ELR (cell line): ENCODE measurements at places on chromosomes 3 and 15.

DNA sequence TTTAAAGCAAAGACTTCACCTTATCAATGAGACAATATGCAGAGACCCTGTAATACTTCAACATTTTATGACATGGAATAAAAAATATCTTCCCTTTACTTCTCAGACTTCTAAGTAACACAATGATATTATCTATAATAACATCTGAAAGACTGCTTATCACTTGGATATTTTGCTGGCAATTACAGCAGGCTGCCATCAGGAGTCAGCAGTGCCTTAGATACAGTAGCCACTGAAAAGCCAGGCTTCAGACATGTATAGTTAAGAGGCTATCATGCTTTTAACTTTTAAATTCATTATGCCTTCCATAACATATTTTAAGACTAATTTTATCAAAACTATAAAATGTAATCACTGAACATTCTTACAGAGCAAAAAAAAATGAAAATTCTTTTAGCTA, 227.5 kb downstream of the NEK10 start:
- DNase-seq = peak; percentile 27

DNA sequence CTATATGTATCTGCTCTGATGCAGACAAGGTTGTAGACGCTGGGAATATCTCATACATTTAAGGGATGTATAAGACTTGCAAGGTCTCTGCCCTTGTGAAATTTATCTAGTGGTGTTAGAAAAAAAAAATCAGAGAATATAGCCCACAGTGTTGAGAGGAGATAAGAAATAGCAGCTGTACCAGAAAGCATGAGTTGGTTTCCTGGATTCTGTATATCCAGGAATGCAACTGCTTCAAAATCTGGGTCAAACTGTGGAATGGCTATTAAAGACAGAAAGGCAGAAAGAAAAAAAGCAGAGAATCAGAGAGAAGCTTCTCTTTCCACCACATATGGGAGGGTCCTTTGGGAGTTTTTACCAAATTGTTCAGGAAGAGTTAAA, 1.5 kb upstream of the TMEM212 start:
- DNase-seq = no peak

GRCh38 chr15:78995921-78996893, 51.4 kb upstream of the CTSH start:
- DNase-seq = no peak

- no peak for DNase-seq
Measured at GRCh38 chr3:169809230-169809795, 3.4 kb upstream of the LRRIQ4 start.

DNA sequence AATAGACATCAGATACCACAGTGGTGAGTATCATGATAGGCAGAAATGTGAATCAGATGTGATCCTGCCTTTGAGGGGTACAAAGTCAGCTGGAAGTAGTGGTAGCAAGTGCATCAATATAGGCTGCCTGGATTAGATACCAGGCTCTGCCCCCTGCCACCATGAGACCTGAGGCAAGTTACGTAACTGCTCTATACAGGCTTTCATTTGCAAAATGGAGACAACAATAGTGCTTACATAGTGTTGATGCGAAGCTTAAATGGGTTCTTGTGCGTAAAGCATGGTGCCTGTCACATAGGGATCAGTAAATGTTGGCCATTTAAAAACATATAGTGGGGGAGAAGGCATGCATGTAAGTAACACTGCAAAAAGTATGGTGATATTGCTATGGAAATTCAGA, 158.0 kb downstream of the RYR3 start:
- no peak for DNase-seq

- no peak for DNase-seq
Measured at GRCh38 chr3:178169421-178169820, 366.8 kb upstream of the KCNMB2 start.

- no peak for DNase-seq
Measured at GRCh38 chr15:100075229-100075628, 266.5 kb downstream of the ADAMTS17 start.

DNA sequence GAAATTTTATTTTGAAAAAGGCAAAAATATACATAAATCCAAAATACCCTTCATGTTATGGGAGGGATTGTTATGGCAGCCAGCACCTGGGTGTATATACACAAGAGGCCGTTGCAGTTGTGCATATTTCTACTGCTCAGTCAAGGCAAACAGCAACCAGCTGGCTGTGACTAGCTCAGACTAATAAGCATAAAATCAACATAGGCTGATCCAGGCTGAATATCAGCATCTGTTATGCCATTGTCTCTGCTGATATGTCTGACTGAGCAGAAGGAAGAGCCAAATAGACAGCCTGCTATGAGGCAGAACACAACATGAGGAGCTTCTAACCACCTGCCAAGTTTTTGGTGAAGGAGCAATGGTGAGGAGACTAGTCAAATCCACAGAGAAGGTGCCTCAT, 457.5 kb upstream of the ALCAM start:
- DNase-seq = peak; percentile 83

DNA sequence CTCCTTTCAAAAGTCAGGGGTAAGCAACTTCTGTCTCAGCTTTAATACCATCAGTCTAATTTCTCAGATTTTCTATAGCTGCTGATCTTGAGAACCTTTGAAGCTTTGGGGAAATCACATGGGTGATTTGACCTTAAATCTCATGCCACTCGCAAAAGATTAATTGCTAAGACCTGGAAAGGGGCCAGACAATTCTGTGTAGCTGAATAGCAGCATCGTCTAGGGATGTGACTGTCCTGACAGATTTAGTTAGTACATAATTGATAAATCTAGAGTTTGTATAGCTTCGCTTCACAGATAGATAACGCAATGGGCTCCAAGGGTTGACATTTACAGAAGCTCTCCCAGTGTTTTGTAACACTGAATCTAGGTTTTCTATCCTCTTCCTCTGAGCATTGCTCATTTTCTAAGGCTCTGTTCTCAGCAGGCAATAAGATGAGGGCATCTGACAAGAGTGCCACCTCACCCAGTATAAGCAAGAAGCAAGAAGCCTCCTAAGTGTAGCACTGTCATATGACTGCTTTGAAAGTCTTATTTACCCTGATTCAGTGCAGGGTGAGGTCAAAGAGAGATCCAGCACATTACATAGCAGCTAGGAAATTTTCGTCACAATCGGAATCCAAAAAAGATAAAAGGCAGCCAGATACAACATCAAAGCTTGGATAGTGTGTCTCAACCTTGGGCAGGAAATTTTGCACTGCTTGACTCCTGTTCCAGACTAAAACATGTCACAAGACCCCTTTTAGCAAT, 47.7 kb upstream of the DUT start:
- no peak for DNase-seq

DNA sequence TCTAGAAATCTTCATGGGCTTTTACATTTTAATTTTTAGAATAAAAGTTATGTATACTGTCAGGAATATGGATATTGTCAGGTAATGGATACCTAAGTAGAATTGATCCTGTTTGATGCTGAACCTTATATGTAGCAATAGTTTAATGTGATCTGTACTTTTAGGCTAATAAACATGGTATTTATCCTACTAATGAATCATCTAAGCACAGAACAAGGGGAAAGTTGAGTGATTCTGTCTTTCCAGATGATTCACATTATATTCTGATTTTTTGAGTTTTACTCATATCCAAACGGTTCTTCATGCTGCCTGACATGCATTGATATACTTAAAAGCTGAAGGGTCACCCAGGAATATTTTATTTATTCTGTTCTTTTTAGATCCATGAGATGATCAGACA, 34.5 kb downstream of the FANCI start:
- DNase-seq = peak; percentile 32

- no peak for DNase-seq
Measured at GRCh38 chr3:184005941-184006507, 11.7 kb downstream of the ABCC5 start.

DNA sequence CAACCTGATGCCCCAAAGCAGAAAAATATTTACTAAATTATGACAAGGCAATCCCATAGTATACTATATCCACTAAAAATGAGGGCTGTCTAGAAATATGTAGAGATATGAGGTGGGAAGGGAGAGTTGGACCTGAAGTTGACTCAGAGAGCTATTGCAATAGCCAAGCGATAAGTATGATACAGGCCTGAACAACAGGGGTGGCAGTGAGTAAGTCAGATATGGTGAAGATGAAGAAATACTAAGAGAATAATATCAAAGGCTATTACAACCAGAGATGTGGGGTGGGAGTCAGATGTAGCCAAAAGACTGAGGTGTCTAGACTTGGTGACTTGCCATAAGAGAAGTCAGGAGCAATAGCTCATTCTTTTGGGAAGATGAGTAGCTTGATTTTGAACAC, 9.2 kb downstream of the HSPBAP1 start:
- DNase-seq = peak; percentile 69

- DNase-seq = peak; percentile 45
Measured at GRCh38 chr3:141050576-141051442, at the start of gene SPSB4. SPSB4 (plus strand) TSS chr3:141051347; CDS start chr3:141066105, 14,758 bp downstream.

DNA sequence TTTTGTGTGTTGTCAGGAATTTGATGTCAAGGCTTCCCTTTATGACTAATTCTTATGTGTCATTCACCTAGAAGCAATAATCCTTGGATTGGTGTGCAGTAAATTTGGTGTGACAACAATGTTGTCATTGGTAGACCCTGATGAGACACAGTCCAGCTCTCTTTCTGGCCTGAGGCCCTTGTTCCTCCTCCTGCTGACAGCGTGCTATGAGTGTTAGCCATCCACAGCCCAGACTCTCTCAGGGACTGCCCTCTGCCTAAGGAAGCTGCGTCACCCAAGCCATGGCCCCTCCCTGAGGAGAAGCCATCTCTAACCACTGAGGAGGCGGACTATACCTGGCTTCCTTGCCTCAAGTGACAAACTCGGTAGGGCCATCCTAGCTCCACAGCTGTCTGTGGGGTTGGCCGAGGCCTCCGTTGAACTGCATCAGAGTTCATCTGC, 13.3 kb upstream of the TM4SF1 start:
- DNase-seq = peak; percentile 95

DNA sequence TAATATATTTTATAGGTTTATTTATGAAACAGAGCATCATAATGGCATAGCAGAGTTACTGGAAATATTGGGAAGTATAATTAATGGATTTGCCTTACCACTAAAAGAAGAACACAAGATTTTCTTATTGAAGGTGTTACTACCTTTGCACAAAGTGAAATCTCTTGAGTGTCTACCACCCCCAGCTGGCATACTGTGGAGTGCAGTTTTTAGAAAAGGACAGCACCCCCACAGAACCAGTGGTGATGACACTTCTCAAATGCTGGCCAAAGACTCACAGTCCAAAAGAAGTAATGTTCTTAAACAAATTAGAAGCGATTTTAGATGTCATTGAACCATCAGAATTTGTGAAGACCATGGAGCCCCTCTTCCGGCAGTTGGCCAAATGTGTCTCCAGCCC, 58.1 kb downstream of the DNAH1 start:
- DNase-seq = peak; percentile 9

DNA sequence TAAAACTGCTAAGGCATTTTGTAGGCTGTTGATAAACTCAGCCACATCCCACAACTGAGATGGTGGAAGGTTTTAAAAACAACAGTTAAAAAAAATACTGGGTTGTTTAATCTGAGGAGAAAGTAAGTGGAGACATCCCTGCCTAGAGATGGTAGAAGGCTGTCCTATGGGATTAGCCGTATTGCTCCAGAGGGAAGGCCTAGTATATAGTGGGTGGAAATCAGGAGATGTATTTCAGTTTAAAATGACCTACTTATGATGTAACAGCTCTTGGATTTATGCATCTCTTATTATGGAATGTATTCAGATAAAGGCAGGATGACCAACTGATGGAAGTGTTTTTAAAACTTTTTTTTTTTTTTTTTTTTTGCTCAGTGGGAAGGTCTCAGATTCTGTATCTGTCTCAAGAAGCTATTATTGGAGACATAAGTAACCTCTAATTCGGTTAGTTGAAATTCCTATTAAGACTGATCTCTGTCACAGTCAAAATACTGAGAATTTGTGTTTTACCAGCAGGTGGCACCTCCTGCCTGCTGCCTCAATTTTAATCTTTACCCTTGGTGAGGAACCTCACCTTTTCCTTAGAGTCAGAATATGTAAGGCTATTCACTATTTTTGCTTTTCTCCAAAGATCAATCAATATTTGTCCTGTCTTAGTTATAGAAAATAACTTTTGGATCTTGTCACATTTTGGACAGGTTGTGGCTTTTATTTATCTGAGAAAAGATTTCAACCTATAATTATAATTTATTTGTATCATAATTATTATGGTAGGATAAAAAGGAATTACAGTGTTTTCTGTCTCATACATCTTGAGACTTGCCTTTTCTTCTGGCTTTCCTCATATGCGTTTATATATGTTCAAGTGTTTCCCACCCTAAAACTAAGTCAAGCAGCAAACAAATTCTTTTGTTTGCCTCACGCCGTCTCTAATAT, 63.0 kb downstream of the VPS8 start:
- peak; percentile 55 for DNase-seq

DNA sequence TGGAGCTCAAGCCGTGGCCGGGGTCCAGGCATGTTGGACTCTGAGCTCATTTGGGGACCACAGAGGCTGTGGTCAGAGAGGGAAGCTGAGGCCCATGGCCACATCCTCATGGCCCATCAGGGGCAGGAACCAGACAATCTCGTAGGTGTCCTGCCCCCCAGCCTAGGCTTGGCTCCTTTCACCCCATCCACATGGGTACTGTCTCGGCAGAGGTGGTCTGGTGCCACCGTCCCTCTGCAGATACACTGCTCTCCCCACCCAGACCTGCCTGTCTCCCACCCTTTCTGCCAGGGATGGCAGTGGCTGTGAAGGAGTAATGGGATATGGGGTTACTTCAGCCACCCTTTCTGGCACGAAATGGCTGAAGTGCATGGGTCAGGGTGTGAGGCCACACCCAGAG, 7.9 kb downstream of the PRSS50 start:
- no peak for DNase-seq

DNA sequence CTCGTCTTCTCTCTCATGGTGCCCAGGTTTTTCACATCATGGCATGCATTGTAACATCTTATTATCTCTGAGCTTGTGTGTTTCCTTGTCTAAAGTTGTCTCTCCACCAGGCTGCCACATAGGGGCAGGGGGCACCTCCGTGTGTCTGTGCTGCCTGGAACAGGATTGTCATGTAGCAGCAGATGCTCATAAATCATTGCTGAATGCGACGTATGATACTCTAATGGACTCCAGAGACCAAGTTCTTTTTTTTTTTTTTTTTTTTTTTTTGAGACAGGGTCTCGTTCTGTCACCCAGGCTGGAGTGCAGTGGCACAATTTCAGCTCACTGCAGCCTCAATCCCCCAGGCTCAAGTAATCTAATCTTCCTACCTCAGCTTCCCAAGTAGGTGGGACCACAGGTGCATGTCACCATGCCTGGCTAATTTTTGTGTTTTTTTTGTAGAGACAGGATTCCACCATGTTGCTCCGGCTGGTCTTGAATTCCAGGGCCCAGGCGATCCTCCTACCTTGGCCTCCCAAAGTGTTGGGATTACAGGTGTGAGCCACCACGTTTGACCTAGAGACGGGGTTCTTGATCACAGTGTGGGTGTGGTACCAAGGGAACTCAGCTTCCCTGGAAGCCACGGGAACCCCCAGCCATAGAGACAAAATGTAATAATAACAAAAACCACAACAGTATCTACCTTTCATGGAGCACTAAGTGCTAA, 4.7 kb upstream of the DNASE1L3 start:
- no peak for DNase-seq

DNA sequence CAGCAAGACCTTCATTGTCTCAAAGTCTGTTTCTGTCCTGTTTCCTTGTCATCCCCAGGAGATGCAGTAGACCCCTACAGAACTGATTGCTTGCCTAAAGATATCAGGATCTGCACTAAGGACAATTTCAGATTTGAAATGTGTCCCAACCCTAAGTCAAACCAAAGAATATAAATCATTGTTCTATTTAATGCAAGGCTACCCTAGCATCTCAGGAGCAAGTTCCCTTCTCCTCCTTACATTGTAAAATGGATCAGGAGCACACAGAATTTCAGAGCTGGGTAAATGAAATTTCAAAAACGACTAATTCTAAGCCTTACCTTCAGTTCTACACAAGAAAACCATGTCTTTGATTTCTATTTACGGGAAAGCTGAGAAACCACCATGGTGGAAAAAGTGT, 360.9 kb upstream of the KCNH8 start:
- DNase-seq = no peak
